CD4-positive, alpha-beta T cell treated with Interleukin-4 for 4 hours (primary cell): ENCODE measurements at places on chromosomes 3 and 15.
A peak's percentile ranks its signal among the peaks of the same experiment; 100 is the strongest.

- DNase-seq: no peak
Measured at GRCh38 chr15:53834214-53834613, 74.8 kb upstream of the WDR72 start.

DNA sequence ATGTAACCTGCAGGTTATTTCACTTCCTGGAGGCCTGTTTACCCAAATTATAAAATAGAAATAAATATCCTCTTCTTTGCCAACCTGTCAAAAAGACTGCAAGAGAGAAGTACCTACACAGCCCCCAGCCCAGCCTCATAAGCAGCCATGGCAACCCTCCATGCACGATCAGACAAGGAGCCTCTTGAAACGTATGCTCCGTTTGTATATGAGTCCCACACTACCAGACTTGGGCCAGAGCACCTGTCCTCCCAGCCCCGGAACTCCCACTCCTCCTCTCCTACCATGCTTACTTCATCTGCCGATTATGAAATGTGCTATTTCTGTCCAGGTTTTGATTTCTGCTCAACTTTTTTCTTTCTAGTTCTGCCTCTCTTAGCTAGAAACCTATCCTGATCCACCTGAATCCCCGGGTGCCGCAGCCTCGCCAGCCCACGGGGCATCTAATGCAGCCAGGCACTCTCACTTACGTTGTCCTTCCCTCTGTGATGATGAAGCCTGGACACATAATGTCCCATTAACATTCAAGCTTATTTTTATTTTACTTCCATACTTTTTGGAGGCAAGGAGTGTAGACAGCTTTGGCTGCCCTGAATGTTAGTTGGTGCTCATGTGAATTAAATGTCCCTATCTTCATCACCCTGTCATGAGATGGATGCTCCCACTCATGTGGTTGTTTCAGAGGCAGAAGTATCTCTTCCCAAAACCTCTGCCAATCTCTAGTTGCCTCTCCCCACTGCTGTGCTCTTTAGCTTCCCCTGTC, 73.8 kb downstream of the MB21D2 start:
- no peak for DNase-seq

DNA sequence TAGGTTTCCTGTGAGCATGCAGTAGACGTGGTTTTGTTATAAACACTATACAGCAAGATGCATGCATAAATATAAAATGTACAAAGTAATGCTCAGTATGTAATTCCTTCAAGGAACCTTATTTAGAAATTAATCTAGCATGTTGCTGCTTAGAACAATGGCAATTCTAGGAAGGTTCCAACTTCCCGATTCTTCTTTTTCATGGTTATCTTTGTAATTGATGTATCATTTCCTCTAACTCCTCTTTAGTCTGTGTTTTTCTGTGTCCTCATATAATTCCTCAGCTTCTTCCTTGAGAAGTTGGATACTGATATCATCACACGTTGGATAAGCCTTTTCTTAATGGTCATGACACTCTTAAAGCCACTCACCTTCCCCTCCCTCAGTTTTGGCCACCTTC, 3.5 kb downstream of the TSEN2 start:
- DNase-seq: no peak

- peak; percentile 40 for DNase-seq
Measured at GRCh38 chr3:148992027-148992634, 791 bp downstream of the GYG1 start.

- no peak for DNase-seq
Measured at GRCh38 chr3:170741756-170742529, 128.1 kb downstream of the RPL22L1 start.

GRCh38 chr3:55297245-55297644, 189.9 kb downstream of the WNT5A start:
- DNase-seq: no peak

GRCh38 chr3:106631373-106632108, 745.7 kb upstream of the CCDC54 start:
- no peak for DNase-seq

DNA sequence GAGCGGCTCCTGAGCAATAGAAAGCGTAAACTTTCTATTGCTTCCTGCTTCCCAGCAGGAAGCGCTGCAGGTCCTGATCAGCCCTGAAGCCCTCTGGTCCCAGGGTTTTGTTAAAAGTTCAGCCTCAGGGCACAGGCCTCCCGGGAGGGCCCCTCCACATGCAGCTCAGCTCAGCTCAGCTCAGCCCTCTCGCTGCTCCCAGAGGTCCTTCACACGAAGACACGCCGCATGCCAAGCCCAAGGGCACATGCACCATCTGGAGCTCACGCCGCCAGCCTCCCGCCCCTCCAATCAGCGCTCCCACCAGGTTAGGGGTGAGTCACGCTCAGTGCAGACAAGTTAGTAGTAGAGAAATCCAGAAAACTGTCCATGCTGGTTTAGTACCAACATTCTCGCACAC, 12.7 kb downstream of the TKT start:
- DNase-seq: no peak

- no peak for DNase-seq
Measured at GRCh38 chr15:65644282-65644681, 22.5 kb downstream of the SLC24A1 start.

- no peak for DNase-seq
Measured at GRCh38 chr3:105930733-105931132, 61.9 kb upstream of the CBLB start.

- peak; percentile 18 for DNase-seq
Measured at GRCh38 chr15:73244333-73244732, 124.4 kb downstream of the HCN4 start.

DNA sequence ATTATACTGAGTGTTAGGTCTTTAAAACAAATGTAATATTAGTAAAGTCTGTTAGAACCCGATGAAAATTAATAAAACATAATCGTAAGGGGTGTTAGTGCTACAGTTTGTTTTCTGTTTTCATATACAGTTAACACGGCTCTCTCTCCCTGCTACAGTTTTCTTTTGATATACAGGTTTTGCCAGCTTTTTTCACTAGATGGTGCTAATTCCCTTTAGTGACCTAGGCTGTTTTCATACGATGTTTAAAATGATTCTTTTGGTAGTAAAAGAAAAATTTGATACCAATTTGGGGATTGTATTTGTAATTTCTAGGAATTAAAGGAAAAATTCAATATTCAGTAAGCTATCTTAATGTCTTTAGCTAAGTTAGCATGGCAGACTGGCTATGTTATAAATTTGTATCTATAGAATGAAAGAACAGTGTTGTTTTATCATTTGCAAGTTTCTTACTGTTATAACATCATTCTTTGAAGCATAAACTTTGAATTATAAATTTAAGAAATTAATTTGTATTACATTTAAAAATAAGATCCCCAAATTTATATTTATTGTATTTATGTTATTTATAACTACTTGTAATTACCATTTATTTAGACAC, 11.5 kb downstream of the APH1B start:
- peak; percentile 54 for DNase-seq

DNA sequence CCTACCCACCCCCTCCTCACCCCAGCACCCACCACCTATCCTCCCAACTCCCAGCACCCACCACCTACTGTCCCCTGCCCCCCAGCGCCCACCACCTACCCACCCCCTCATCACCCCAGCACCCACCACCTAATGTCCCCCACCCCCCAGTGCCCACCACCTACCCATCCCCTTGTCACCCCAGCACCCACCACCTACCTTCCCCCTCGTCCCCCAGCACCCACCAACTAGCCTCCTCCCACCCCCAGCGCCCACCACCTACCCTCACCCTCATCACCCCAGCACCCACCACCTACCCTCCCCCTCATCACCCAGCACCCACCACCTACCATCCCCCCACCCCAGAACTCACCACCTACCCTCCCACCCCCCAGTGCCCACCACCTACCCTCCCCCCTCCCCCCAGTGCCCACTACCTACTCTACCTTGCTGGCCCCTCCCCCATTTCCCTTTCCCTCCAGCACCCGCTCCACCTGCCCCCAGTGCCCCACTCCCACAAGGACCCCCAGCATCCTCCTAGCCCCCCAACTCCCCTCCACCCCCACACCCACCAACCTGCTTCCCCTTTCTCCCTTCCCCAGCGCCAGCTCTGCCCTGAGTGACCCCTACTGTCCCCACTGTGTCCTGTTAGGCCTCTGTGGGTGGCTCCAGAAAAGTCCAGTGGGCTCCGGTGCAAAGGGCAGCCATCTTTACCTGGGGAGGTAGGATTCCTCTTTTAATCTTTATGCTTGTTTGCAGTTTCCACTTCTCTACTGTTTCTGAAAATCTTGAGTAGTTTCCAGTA, 1.2 kb downstream of the UROC1 start:
- no peak for DNase-seq

DNA sequence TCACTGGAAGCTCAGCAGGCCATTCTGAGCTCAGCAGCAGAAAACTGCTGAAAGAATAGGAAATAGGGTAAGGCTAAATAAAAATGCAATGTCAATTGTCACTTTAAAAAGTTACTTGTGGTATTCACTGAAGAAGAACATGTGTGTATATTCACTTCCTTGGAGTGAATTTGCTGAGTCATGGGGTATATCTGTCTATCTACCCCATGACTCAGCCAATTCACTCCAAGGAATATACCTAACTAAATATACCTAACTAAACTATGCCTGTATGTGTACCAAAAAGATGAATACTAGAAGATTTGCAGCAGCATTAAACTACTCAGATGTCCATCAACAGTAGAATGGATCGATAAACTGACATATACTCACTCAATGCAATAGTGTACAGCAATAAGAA, 69.5 kb upstream of the KCNAB1 start:
- DNase-seq: no peak

GRCh38 chr15:41347236-41347635, 14.6 kb downstream of the NUSAP1 start:
- no peak for DNase-seq

DNA sequence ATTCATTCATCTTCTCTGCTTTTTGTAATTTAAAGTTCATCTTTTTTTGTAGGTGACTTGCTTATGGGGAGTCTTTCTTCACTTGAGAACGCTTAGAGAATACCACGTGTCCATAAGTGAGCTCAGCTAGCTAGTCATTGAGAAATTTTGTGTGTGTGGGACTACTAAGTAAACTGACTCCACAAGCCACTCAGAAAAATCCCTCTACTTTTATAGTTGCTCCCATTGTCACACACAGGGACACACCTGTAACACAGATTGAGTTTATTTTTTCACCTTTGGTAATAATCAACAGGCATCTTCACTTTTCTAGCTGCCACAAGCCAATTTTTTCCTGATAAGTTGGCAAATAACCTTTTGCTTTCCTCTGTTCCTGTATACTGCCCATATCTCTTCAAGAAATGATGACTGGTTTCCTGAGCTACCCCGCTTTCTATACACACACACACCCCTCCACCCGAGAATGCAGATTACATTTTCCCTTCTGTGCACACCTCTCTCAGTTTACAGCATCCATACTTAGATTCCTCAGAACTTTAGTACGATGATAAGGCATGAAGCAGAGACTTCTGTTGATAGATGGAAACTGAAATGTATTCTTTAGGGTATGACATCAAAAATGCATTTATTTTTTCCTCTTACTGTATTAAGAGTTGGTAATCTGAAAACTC, 4.6 kb downstream of the TSC22D2 start:
- peak; percentile 27 for DNase-seq

DNA sequence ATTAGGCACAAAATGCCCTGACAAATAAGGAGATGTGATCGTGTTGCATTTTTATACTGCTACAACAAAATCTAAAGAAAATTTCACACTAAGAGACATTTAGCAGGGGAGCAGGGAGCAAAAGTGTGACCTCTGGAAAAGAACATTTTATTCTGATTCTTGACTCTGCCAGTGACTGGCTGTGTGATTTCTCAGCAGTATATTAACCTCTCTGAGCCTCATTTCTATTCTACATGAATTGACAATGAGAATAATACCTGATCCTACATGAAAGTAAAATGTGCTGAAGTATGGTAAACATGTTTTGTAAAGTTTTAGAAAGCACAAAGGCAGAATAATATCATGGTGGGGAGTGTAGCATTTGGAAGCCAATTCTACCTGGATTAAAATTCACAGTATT, 273.3 kb downstream of the SLC9A9 start:
- no peak for DNase-seq

DNA sequence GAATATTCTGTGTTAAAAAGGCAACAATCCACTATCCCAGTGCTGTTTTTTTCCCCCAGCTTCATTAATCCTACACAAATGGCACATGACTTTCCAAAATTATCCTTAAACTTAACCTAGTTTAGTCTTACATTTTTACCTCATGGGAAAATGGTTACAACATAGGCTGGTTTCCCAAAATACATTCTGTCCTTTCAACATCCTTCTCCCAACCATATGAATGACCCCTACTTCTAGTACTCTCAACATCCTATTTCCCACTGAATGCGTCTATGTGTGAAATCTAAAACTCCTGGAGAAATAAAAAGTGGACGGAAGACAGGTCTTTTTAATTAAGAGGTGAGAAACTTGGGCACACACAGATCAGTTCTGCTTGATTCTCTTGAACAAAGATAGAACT, 33.3 kb downstream of the ATOSA start:
- no peak for DNase-seq

- DNase-seq: no peak
Measured at GRCh38 chr3:140733623-140734022, 55.8 kb downstream of the TRIM42 start.

- no peak for DNase-seq
Measured at GRCh38 chr3:194384156-194384555, 14.6 kb upstream of the LRRC15 start.

DNA sequence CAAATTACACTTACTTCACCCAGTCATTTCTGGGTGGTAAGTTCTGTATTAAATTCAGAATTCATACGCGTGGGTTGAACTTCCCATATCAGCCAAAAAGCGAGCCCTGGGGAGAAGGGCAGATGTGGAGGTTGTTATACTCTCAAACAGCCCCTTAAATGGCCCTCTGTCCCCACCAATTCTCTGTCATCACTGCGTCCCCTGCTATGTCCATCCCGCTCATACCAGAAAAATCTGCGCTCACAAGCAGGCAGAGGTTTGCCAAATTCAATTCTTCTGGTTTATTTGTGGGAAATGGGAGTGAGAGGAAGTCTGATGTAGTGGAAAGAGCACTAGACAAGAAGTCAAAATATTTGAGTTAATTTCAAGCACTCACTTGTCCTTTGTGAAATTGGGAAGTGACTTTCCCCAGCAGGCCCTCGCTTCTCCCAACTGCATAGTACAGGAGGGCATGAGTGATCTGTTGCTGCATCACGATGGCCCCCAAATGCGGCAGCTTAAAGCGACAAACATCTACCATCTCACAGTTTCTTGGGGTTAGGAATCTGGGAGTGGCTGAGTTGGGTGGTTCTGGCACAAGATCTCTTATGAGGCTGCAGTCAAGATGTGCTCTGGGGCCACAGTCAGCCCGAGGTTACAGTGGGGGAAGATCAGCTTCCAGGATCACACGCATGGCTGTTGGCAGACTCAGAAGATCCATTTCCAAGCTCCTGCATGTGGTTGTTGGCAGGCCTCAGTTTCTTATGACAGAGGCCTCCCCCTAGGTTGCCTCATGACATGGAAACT, 67.7 kb downstream of the CPN2 start:
- DNase-seq: no peak

GRCh38 chr3:46580675-46581074, 14.6 kb upstream of the LRRC2 start:
- DNase-seq: no peak

GRCh38 chr3:181709537-181710279, 2.0 kb upstream of the SOX2 start:
- peak; percentile 44 for DNase-seq
